ENCODE measurements at places on chromosomes 7 and 10. TPM values are rescaled to one million over a fixed set of nuclear protein-coding genes. Genes with fewer than 3 reads are reported as not detected.

GRCh38 chr7:159068893-159069448 lies 75.7 kb downstream of the VIPR2 start:
- DNase-seq, result no peak

Gene SYT15
- total RNA-seq, result 3.2 TPM

Gene NPC1L1
- 0.05 TPM for total RNA-seq

- peak; percentile 21 for DNase-seq
Measured at GRCh38 chr7:151011097-151011409, 13.2 kb downstream of the ATG9B start.

- no peak for DNase-seq
Measured at GRCh38 chr10:57830877-57831560, 436.7 kb downstream of the IPMK start.

GRCh38 chr10:105112862-105113261 lies 471.8 kb downstream of the SORCS3 start:
- DNase-seq, result no peak
